Glutamatergic neuron (in vitro differentiated cells): ENCODE measurements at places on chromosomes 2 and 18. TPM values are rescaled to one million over a fixed set of nuclear protein-coding genes. Genes with fewer than 3 reads are reported as not detected.

DNA sequence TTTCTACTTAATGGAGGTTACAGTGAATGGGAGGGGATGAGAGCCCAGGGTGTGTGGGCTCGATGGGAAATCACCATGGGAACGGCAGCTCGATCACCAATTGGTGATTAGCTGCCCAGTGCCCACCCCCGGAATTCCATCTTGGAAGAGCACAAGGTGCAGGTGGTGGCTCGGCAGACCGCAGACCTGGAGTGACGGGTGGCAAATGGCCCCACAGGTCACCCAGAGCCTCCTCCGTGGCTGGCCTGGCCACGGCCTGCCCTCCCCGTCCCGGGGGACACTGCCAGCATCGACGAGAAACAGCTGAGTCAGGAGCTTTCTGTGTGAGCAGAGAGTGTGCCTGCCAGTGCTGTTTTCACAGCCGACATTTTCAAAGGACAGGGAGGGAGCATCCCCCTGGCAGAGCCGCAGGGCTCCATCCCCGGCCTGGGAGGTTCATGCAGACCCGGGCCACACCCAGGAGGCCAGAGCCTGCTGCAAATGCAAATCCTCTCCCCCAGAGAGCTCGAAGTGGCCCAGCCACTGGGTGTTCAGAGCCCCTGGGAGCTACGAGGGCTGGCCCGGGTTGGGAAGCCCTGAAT lies 176.4 kb upstream of the MYT1L start:
- H3K4me1 ChIP-seq = peaks cover 1% of the 10 kb centered on the region
- H3K27ac ChIP-seq = no peak overlapping the region

DNA sequence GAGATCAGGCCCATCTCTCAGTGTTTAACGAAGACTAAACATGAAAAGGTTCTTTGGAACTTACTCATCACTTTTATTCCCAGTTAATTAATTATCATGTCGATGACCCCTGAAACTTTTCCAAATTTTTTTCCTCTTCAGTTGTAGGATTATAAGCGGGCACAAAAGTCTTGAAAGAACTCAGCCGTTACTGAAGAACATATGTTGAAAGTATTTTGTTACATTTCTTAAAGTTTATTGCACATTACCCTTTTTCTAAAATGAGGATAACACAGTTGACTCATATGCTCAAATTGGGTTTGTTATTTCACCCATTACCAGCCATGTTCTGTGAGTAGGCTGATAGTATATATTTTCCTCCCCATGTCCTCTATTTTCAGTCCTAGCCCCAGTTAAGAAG lies 75.9 kb upstream of the COL3A1 start:
- H3K4me1 ChIP-seq = peaks cover 2% of the 10 kb centered on the region
- no peak overlapping the region for H3K27ac ChIP-seq
- H3K36me3 ChIP-seq = no peaks in the 10 kb centered on the region
- DNase-seq = no peak

GRCh38 chr2:101725515-101726192 lies 28.1 kb downstream of the MAP4K4 start:
- peaks cover 62% of the 10 kb centered on the region for H3K4me1 ChIP-seq
- H3K4me3 ChIP-seq = no peak overlapping the region
- peaks cover 7% of the 10 kb centered on the region for H3K27me3 ChIP-seq
- H3K27ac ChIP-seq = no peak overlapping the region
- DNase-seq = no peak

DNA sequence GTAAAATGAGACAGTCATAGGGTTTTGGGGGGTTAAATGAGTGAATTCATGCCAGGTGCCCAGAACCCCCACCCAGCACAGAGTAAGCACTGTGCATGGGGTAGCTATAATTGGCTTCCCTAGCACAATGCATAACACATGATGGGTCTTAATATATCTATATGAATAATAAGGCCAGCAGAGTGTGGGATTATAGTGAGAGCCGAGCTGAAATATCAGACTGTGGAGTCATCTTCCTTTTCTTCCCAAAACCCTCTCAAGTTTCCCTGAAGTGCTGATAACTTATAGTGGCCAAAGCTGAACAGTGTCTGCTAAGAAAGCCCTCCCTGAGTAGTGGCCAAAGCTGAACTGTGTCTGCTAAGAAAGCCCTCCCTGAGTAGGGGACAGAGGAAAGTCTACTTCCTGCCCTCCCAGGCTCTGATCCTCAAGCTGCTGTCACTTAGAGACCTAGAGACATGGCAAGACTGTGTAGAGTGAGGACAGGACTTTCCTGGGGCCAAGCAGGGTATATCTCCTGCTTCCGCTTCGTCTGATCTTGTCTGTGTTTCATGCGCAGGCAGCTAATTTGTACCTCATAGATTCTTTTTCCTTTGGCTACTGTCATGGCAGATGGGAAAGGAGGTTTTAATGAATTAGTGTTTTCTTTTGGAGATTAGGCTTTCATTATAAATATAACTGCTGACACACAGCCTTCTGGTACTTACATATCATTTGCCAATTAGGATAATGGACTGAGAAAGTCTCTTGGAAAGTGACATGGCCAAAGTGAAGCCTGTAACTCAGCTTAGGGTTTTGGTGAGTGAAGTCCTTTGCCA lies 94.9 kb downstream of the FHOD3 start:
- H3K27ac ChIP-seq = no peak overlapping the region
- DNase-seq = no peak
- H3K4me1 ChIP-seq = peaks cover 22% of the 10 kb centered on the region
- H3K36me3 ChIP-seq = peaks cover 15% of the 10 kb centered on the region
- peaks cover 2% of the 10 kb centered on the region for H3K27me3 ChIP-seq
- no peak overlapping the region for H3K4me3 ChIP-seq

CHRNG gene
- 3.5 TPM for total RNA-seq

- H3K4me1 ChIP-seq = peaks cover 59% of the 10 kb centered on the region
- peaks cover 11% of the 10 kb centered on the region for H3K27me3 ChIP-seq
- no peak overlapping the region for H3K27ac ChIP-seq
- H3K4me3 ChIP-seq = peak overlapping the region; percentile 57
- DNase-seq = no peak
Observed at GRCh38 chr2:101722864-101723263, 25.4 kb downstream of the MAP4K4 start.

- no peaks in the 10 kb centered on the region for H3K36me3 ChIP-seq
- H3K4me3 ChIP-seq = no peak overlapping the region
- H3K4me1 ChIP-seq = no peaks in the 10 kb centered on the region
- peaks cover 2% of the 10 kb centered on the region for H3K27me3 ChIP-seq
- no peak overlapping the region for H3K27ac ChIP-seq
Observed at GRCh38 chr18:73597832-73598615, 549.6 kb downstream of the FBXO15 start.

DNA sequence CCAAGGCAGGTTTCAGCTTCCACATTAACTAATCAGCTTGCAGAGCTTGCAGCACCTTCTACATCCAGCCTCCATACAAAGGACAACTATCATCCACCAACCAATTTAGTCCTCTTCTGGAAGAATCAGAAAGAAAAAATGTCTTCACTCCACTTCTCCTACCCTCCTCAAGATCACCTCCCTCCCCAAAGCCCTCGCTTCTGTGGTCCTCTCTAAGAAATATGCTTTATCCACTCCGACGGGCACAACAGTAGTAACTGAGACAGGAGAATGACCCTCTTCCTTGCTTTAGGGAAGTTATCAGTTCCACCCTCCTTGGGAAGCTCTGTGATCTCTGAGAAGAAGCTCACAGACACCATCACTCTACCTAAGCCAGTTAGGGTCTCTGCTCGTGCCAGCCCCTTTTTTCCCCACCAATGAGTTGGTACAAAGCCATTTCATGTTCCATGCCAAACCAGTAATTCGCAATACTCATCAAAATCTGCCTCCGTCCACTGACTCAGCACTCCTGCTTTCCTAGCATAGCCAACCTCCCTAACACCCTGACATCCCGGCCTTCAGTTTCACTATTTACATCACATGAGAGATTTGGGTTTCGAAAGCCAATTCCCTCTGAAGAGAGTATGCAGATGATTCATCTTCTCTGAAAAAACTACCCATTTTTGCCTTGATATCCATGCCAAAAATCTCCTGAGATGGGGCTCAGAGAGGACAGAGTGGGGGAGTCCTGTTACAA lies 114.1 kb upstream of the PKDCC start:
- H3K4me3 ChIP-seq = no peak overlapping the region
- H3K27me3 ChIP-seq = peaks cover 9% of the 10 kb centered on the region
- H3K27ac ChIP-seq = no peak overlapping the region
- peaks cover 63% of the 10 kb centered on the region for H3K4me1 ChIP-seq

RAB6C gene
- total RNA-seq = 0.25 TPM

DNA sequence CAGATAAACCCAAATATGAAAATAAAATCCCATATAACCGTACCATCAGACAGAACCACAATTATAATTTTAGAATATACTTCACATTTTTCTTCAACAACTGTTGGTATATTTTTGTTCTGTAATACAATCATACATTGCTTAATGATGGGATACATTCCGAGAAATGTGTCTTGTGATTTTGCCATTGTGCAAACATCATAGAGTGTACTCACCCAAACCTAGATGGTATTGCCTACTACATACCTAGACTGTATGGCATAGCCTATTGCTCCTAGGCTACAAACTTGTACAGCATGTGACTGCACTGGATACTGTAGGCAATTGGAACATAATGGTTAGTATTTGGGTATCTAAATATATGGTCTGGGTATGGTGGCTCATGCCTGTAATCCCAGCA lies 30.6 kb downstream of the MAPRE3 start:
- no peak for DNase-seq
- no peaks in the 10 kb centered on the region for H3K36me3 ChIP-seq
- H3K4me3 ChIP-seq = no peak overlapping the region

LOXL3 gene
- total RNA-seq = 64.2 TPM

GRCh38 chr18:13638719-13639595 lies 87.4 kb downstream of the FAM210A start:
- peaks cover 7% of the 10 kb centered on the region for H3K27me3 ChIP-seq
- no peak for DNase-seq
- no peak overlapping the region for H3K4me3 ChIP-seq

DNA sequence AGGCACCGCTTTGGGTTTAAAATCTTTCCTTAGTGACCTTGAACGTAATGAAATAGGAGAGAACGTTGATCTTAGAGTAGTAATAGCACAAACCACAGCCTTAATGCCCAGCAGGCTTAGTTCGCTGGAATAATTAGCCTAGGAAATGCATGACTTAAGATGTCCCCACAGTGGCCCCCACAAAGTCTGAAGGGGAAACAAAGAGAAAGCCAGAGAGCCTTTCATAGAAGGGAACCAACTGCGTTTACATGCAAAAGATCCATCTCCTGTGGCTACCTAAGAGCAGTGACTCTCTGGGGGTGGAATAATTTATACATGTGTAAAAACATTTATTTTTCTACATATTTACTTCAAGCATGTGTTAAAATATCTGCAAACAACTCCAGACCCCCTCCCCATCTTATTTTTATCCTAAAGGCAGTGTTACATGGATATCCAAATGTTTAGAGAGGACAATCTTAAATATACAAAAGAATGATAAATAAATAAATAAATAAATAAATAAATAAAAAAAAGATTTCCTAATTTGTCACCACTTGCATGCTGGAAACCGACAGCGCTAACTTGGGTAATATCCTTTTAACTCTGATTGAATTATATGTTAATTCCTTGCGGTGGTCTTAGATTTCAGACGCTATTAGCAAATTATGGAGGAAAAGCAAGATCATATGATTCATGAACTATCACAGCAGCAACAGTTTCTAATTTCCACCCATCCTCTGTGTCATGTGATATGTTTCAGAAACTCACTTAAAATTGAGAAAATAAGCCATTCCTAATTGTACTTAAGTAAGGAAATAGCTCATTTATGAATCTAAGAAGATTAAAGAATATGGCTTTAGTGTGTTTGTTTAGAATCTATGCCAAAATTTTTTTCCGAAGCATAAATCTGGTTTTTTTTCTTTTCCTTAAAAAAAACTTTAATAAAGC lies 23.4 kb upstream of the CYP1B1 start:
- H3K27me3 ChIP-seq = peaks cover 3% of the 10 kb centered on the region
- H3K27ac ChIP-seq = no peak overlapping the region

SCN2A gene
- total RNA-seq = 0.39 TPM

DNA sequence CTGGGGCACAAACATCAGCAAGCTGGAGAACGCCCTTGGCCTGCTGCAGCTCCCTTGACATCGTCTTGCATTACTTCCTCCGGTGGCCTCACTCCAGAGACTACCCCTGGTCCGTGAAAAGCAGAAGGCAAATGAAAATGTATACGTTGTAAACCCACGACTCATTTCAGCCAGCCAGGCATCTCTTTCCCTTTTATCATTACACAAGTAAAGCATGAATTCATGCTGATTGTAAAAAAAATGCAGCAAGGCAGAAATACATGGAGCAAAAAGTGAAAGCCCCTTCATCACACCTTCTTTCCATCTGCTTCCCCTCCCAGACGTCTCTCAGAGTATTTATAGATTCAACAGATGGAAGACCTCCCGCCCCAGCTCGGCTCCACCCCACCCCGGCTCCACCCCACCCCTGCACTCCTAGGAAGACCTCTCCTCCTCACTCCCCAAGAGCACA lies 41.6 kb upstream of the RALBP1 start:
- H3K27me3 ChIP-seq = no peaks in the 10 kb centered on the region
- peak; percentile 56 for DNase-seq
- H3K27ac ChIP-seq = peak overlapping the region; percentile 96

- peaks cover 25% of the 10 kb centered on the region for H3K4me1 ChIP-seq
- peaks cover 6% of the 10 kb centered on the region for H3K27me3 ChIP-seq
- DNase-seq = no peak
- no peak overlapping the region for H3K4me3 ChIP-seq
- no peak overlapping the region for H3K27ac ChIP-seq
- H3K36me3 ChIP-seq = no peaks in the 10 kb centered on the region
Observed at GRCh38 chr2:12819103-12819475, 102.4 kb downstream of the TRIB2 start.

RNPEPL1 gene
- total RNA-seq = 20.9 TPM

GRCh38 chr2:71661782-71662181 lies 208.4 kb downstream of the DYSF start:
- no peak overlapping the region for H3K27ac ChIP-seq
- H3K27me3 ChIP-seq = no peaks in the 10 kb centered on the region
- DNase-seq = no peak

GRCh38 chr2:236171181-236171679 lies 3.0 kb upstream of the GBX2 start:
- no peaks in the 10 kb centered on the region for H3K36me3 ChIP-seq
- H3K27ac ChIP-seq = no peak overlapping the region
- DNase-seq = no peak
- peak overlapping the region; percentile 20 for H3K4me3 ChIP-seq

GRCh38 chr2:188293601-188294351 lies 2.1 kb downstream of the GULP1 start:
- H3K27ac ChIP-seq = peak overlapping the region; percentile 64
- peak overlapping the region; percentile 98 for H3K4me3 ChIP-seq
- peaks cover 9% of the 10 kb centered on the region for H3K27me3 ChIP-seq
- H3K36me3 ChIP-seq = peaks cover 3% of the 10 kb centered on the region

- no peak overlapping the region for H3K4me3 ChIP-seq
- H3K27ac ChIP-seq = no peak overlapping the region
Observed at GRCh38 chr18:63197246-63197869, 122.2 kb downstream of the BCL2 start.

DNA sequence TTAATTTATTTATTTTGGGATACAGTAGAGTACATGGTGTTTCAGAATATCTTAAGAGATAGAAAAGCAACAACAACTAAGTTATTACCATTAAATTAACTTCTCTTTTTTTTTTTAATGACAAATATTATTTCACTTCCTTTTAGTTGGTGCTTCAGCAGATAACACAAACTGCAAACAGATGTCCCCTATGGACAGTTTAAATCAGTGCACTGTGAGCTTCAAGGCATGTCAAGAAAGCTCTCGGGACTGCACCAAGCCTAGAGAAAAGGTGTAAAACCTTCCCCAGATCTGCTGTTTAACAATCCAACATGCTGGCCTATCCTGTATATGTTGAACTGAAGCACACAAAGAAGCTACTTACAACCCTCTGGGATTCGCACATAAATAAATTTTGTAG lies 122.7 kb downstream of the TCF4 start:
- no peaks in the 10 kb centered on the region for H3K27me3 ChIP-seq
- peaks cover 52% of the 10 kb centered on the region for H3K4me1 ChIP-seq
- DNase-seq = no peak
- H3K36me3 ChIP-seq = no peaks in the 10 kb centered on the region
- no peak overlapping the region for H3K27ac ChIP-seq

BCL2 gene
- total RNA-seq = 6.8 TPM
